ENCODE measurements at places on chromosomes 7 and 10.

GRCh38 chr7:31642681-31643115 is 44.3 kb upstream of the PPP1R17 start:
- no peak for DNase-seq

- DNase-seq: peak; percentile 52
Measured at GRCh38 chr7:139035586-139036353, at the start of gene ZC3HAV1L. Gene ZC3HAV1L, minus strand, starts transcription at chr7:139036042. Its CDS starts 25 bp downstream, at chr7:139036017.

DNA sequence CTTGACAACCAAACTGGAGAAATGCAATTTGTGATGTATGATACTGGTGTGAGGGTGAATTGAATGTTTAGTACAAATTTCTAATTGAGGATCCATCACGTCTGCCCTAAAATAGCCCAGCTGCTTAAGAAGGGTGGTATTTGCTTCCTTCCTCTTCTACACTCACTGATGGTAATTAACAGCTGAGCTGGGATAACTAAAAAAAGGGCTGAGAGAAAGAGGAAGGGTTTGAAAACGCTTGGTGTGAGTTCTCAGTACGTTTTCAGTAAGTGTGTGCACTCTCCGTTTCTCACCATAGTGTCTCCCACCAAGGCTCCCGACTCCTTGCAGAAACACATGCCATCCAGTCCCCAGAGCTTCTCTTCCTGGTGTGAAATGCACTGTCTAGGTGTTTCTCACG is 54.3 kb downstream of the MAP3K8 start:
- DNase-seq: no peak

DNA sequence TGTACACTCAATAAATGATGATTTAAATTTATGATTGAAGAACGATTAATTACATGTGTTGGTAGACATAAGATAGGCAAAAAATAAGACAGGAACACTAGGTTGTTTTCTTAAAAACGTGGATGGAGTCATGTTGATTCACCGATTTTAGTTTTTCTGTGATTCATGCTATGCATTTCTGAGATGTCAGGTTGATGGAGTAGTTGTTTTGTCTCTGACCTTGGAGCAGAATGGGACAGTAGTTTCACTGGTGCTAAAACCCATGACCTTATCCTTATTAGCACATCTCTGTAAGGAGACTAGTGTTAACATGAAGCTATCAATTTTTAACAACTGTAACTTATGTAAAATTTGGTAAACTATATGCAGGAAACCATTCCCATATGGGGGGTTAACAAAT is 611.6 kb upstream of the FZD8 start:
- no peak for DNase-seq

GRCh38 chr7:55112056-55112455 is 93.2 kb downstream of the EGFR start:
- no peak for DNase-seq

GRCh38 chr10:49070701-49071100 is 44.6 kb downstream of the VSTM4 start:
- no peak for DNase-seq

GRCh38 chr7:101957744-101958525 is 140.5 kb downstream of the CUX1 start:
- no peak for DNase-seq

GRCh38 chr10:91740353-91740924 is 57.8 kb upstream of the TNKS2 start:
- no peak for DNase-seq

GRCh38 chr7:33237036-33237435 is 107.7 kb downstream of the BBS9 start:
- no peak for DNase-seq

DNA sequence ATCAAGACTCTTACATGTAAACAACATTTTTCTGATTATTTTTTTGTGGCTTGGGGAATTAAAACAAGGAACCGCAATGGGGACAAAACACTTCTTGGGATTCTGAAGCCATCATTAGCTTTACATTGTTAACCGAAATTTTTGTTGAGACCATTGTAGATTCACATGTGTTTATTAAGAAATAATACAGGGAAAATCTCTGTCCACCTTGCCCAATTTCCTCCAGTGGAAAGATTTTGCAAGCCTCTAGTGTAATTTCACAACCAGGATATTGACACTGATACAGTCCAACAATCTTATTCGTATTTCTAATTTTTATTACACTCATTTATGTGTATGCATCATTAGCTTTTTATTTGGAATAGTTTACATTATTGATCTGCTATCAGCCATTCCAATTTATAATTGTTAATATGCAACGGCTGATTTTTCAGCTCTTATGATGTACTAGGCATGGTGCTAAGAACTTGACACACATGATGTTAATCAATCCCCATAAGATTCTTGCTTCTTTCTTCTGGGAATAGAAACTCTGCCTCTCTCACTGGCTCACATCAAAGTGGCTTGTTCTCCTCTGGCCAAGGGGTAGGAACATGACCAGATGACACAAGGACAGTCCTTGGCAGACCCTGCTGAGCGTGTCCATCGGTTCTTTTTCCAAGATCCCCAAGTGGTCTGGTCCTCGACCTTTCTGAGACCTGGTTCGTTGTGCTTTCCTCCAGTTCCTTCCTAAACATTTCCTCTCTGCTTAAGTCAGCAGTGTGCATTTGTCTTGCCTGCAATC is 137.6 kb downstream of the ADAM12 start:
- no peak for DNase-seq

GRCh38 chr10:128296253-128297007 is 170.2 kb upstream of the MKI67 start:
- no peak for DNase-seq

DNA sequence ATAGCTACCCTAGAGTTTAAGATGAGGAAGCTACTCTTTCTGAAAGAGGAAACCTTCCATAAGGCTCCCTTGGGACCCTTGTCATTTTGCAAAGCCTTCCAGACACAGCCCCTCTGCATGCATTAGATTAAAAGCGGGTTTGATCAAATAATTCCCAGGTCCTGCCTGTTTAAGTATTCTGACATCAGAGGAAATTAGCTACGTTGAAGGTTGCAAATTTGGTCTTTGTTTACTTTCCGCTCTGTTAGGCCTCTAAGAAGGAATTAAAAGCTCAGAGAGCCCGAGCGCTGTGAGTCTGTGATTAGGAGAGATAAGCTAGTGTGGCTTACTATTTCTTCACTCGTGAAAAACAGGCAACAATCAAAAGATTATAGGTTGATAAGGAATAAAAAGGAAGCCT is 1.4 kb upstream of the THSD7A start:
- DNase-seq: peak; percentile 76

DNA sequence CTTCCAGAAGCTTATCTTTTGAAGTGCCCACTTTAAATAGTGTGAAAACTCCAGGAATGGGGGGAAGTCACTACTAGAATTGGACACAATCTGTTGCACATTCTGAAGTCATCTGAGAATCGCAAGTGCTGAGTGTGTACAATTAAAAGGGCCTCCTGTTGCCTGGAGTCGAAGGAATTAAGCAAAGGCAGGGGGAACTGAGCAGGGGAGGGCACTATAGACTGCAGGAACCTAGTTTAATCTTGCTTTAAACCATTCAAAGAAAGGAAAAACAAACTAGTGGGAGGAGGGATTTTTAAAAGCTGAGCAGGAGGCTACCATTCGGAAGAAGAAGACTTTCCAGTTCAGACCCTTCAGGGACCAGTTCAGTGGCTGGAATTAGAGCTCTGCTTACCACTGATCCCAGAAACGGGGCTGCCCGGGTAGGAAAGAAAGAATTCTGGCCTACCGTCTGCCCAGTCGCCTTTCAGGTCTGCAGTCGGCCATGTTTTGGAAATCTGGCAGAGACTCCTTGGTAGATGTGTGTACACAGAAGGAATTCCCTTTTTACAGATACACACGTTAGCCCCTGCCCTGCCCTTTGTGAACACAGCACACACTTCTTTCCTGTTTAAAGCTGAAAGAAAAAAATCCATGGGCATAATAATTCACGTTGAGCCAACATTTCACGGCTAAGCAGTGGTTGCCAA is 610.6 kb upstream of the FOXK1 start:
- no peak for DNase-seq

- no peak for DNase-seq
Measured at GRCh38 chr7:113125728-113126127, 7.4 kb upstream of the SMIM30 start.

DNA sequence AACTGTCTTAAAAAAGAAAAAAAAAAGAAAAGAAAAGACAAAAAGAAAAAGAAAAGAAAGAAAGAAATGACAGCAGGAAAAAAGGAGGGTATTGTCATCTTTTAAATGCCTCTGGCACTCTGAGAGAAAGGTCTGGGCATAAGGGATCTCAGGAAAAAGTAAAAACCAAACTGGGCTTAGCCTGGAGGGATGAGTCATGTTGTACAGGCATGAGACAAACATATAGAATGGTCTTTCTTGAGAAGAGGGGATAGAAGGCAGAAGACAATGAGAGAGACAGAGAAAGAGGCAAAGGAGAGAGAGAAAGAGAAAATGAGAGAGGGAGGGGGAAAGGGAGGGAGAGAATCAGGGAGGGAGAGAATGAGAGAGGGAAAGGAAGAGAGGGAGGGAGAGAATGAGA is 32.3 kb upstream of the KCNMA1 start:
- no peak for DNase-seq

DNA sequence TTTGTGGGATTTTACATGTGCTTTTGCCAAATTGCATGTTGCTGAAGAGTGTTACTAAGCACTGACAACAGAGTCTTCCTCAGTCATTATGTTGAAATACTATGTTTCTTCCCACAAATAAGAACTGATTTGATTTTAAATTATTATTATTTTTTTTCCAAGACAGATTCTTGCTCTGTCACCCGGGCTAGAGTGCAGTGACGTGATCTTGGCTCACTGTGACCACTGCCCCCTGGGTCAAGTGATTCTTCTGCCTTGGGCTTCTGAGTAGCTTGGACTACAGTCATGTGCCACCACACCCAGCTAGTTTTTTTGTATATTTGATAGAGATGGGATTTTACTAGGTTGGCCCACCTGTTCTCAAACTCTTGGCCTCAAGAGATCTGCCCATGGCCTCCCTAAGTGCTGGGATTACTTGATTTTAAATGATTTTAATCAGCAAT is 42.3 kb downstream of the MINPP1 start:
- DNase-seq: no peak

- no peak for DNase-seq
Measured at GRCh38 chr7:158351051-158351450, 236.6 kb downstream of the PTPRN2 start.

DNA sequence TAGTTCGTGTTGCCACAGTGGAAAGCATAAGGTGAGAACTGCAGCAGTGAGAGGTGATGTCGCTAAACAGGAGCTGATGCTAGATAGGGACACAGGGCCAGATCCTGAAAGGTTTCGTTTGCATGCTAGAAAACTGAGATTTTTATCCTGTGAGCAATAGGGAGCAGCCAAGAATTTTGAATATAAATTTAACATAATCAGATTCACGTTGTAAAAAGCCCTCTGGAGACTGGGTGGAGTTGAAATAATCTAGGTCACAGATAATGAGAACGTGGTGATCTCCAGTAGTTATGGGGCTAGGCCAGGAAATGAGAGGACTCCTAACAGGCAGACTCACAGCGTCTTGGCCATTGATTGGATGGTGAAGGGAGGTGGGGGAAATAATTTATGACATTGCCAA is 92.1 kb upstream of the IMMP2L start:
- DNase-seq: no peak

DNA sequence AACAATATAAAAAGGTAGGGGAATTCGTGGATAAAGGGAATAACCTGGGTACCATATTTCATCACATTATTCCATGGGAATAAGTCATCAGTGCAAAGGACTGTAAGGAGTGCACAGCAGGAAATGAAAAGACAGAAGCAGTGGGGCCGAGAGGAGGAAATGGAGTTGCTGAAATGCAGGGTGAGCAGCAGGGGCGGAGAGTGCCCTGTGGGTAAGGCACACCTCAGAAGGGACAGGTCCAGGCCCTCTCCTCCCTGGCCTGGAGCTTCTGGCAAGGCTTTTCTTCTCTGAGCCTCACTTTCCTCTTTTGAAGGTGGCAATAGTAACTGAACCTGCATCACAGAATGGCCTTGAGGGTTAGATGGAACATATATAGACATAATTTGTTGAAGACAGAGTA is 26.2 kb downstream of the IKZF1 start:
- DNase-seq: no peak

GRCh38 chr7:101817471-101818286 is at the start of gene CUX1:
Gene CUX1, plus strand, starts transcription at chr7:101817626. Its CDS starts 14 bp downstream, at chr7:101817640.
- no peak for DNase-seq

GRCh38 chr10:96358851-96359540 is at the start of gene OPALIN:
Gene OPALIN, minus strand, starts transcription at chr10:96359002. Its CDS starts 106 bp downstream, at chr10:96358896.
- no peak for DNase-seq

DNA sequence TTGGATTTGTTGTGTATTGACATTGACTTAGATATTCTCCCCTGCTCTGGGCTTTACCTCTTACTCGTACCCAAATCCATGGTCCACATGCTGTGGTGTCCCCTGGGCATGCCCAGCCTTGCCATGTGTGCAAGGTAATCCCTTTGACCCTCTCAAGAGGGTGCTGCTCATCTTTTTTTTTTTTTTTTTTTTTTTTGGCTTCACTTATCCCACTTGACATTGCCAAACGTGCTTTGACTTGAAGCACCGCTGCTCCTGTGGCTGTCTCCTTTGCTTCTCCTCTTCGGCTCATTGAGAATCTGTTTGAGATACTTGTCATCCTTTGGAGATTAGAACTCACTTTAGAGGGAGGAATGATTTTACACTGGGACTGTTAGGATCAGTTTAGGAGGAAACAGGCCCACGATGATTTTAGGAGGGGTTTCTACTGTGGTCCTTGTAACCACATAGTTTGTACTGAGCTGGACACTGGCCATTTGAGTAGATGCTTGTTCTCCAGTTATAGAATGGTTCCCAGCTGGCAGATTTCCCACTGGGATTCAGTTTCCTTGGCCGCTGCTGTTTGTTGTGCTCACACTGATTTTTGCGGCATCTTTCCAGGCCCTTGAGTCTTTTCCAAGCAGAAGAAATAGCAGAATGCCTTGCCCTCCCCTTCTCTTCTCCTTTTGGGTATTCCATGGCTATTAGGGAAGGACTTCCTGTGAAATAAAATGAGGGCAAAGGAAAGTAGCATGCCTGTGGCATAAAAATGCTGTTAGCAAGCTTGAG is 184.8 kb downstream of the AUTS2 start:
- DNase-seq: no peak

GRCh38 chr7:135262623-135263320 is 29.1 kb downstream of the STRA8 start:
- DNase-seq: no peak

GRCh38 chr10:109386921-109387320 is 536.4 kb downstream of the XPNPEP1 start:
- DNase-seq: no peak

GRCh38 chr10:122140941-122141623 is 130.0 kb upstream of the BTBD16 start:
- no peak for DNase-seq

DNA sequence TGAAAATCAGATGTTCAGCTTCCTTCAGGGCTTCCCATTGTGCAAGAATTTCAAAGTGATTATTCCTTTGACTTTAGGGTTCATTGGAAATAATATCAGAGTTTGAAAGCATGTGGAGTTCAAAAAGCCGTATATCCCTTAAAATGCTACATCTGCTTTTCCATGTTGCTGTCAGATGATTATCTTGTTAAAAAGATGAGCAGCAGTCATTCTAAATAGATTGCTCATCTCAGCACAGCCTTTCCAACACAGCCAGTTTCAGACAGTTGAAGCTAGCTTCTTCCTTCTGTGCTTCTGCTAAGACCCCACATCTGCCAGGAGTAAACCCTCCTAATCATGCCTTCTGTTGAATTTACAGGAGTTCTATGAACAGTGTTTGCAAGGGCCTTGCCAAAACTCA is 204.4 kb upstream of the PTER start:
- DNase-seq: no peak
